ENCODE measurements at places on chromosomes 1 and 21.

DNA sequence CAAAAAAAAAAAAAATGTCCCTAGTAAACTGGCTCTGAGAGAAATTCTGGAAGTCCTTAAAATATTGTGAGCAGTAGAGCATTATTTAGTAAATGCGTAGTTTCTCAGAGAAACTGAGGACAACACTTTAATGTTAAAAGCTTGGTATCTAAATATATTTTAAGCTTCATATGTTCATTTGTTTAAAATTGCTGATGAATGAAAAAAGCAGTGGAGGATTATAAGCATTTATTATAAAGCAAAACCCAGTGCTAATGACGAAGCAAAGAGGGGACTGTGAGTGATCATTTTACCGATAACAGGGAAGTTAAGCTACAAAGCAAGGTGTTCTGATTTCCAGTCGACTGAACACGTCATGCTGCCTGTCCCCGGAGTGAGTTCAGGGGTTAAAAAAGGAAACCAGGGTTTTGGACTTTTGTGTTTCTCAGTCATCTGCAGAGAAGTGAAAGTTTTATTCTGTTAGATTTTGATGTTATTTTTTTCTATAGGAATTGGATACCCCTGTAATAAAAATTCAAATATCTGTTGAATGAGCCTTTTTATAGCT, 64.5 kb upstream of the SCCPDH start:
- no peak for DNase-seq

- no peak for DNase-seq
Observed at GRCh38 chr21:46145159-46145839, 10.1 kb downstream of the FTCD start.

- DNase-seq = peak; percentile 69
Observed at GRCh38 chr1:67713057-67713846, 28.3 kb downstream of the GADD45A start.

DNA sequence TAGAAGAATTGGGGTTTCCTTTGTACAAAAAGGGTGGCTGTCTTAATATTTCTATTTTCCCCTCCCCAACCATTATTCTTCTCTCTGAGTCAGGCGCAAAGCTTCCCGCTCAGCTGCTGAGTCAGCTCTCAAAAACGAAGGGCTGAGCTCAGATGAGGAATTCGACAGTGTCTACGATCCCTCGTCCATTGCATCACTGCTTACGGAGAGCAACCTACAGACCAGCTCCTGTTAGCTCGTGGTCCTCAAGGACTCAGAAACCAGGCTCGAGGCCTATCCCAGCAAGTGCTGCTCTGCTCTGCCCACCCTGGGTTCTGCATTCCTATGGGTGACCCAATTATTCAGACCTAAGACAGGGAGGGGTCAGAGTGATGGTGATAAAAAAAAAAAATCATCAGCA, 3.0 kb upstream of the TUFT1 start:
- DNase-seq = peak; percentile 91

GRCh38 chr1:156502894-156503697, 2.5 kb upstream of the MEF2D start:
- DNase-seq = peak; percentile 90

GRCh38 chr1:216261631-216262030, 161.6 kb downstream of the USH2A start:
- DNase-seq = no peak

- peak; percentile 97 for DNase-seq
Observed at GRCh38 chr1:163168053-163168452, 34.7 kb downstream of the RGS5 start.

DNA sequence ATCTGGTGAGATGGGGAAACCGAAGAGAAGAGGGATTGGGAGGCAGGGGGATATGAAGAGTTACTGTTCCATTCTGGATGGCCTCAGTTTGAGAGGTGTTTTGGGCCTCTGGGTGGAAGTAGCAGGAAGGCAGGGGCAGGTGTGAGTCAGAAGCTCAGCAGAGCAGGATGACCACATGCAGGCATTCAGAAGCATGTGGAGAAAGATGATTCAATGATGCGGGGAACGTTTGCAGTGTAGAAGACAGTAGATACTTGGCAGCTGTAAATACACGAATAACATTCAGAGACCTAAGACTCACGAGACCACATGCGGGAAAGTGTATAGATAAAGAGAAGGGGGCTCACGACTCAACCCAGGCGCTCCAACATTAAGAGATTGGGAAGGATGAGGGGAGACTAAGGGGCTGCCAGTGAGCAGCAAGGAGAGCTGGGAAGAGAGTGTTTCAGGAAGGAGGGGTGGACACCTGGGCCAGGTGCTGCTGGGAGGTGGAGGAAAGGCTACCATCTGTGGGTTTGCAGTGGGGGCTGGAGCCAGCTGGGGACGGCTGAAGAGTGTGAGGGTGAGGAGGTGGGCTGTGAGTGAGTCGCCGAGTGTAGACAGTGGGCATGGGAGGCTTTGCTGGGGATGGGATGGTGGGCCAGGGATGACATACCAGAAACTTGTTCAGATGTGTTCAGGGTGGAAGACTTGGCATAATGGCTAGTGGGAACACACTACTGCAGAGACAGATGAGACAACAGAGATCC, 5.8 kb upstream of the EPS8L3 start:
- DNase-seq = no peak

DNA sequence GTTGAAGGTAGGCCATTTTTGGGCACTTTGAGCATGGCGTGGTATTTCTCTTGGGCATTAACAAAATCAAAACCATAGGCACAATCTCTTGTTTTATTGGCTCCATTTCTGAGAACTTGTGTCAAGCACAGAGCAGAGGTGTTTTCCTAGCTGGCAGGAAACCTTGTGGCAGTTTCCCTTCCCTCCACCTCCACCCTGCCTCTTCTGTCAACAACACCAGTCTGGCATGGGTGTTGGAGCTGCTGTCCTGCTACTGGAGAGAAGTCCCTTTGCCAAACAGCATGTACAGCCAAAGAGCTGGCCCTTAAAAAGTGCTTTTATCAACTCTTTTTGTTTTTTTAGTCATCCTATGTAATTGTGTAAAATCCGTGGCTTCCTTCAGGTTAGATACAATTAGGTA, 16.0 kb downstream of the ATP1A1 start:
- no peak for DNase-seq

DNA sequence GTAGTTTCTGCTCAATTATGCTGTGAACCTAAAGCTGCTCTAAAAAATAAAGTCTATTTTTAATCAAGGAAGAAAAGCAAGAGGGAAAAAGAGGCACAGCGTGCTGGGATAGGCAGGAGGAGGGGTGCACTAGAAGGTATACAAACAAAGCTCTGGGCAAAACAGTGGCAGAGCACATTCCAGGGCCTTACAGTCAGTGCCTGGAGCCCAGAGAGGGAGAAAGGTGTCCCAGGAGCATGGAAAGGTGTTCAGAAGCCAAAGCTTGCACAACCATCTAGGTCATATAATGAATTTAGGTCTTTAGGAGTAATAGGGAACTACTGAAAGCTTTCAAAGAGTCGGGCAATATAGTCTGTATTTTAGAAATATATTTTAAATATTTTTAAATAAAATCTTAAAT, 163.6 kb upstream of the PALMD start:
- no peak for DNase-seq

- no peak for DNase-seq
Observed at GRCh38 chr1:110672001-110672752, 2.6 kb downstream of the KCNA3 start.

- no peak for DNase-seq
Observed at GRCh38 chr1:150476754-150477153, 10.5 kb upstream of the TARS2 start.

- DNase-seq = no peak
Observed at GRCh38 chr1:200228081-200228480, 181.8 kb downstream of the ZNF281 start.

- DNase-seq = no peak
Observed at GRCh38 chr1:185058876-185059275, 13.5 kb downstream of the RNF2 start.

DNA sequence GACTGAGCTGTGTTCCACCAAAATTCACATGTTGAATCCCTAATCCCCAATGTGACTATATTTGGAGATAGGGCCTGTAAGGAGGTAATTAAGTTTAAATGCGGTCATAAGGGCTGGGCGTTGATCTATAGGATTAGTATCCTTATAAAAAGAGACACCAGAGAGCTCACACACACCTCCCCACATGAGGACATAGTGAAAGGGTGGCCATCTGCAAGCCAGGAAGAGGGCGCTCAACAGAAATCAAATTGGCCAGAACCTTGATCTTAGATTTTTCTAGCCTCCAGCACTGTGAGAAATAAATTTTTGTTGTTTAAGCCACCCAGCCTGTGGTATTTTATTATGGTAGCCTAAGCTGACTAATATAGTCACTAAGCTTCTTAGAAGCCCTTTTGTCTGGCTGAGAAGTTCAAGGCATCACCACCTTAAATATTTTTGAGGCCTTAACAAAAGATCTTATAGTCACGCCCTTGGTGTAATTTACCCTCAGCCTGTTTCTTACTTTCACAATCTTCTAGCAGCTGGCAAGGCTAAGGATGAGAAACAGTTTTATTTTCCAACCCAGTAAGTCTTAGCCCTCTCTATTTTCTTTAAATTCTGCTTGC, 28.8 kb downstream of the GORAB start:
- no peak for DNase-seq

GRCh38 chr1:233523047-233523446, 90.9 kb upstream of the KCNK1 start:
- no peak for DNase-seq

GRCh38 chr1:175673371-175674150, 69.8 kb downstream of the TNR start:
- no peak for DNase-seq

DNA sequence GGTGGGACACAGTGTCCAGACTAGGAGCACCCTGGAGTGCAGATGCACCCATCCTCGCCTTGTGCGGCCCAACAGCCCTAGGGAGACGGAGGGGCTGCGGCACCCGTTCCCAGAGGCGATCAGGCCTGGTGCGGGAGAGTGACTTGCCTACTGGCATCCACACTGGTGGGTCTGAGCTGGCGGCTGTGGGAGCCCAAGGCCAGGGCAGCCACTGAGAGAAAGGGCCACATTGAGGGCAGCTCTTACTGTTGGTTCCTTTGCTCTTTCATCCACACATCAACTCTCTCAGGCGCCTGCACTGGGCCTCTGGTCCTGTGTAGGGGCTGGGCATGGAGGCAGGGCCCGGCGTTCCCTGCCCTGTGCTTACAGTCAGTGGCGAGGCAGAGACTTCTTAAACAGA, 8.6 kb downstream of the PODN start:
- no peak for DNase-seq

DNA sequence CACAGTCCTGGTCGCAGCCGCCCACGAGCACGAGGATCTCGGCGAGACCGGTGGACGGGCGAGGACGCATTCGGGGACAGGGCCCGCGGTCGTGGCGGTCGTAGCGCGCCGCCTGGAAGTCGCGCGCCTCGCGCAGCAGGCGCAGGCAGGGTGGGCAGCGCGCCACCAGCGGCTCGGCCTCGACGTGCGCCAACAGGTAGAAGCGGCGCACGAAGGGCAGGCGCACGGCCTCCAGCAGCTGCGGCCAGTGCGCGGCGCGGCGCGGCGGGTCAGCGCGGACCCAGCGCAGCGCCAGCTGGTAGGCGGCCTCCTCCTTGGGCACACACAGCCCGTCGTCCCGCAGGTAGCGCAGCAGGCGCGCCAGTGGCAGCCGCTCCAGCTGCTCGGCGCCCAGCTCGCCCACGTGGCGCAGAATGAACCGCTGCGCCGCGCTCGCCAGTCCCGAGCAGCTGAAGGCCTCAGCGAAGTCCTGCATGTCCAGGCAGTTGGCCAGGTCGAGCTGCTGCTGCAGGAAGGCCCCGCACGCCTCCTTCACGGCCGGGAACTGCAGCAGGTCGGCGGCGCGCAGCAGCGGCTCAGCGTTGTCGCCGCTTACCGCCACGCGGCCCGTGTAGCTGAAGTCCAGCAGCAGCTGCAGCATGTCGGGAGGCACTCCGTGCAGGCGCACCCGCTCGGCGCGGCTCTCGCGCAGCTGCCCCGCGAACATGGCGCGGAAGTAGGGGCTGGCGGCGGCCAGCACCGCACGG, 573 bp downstream of the KLHL21 start:
- peak; percentile 31 for DNase-seq

- DNase-seq = no peak
Observed at GRCh38 chr1:20198918-20199317, 12.6 kb upstream of the PLA2G2C start.

DNA sequence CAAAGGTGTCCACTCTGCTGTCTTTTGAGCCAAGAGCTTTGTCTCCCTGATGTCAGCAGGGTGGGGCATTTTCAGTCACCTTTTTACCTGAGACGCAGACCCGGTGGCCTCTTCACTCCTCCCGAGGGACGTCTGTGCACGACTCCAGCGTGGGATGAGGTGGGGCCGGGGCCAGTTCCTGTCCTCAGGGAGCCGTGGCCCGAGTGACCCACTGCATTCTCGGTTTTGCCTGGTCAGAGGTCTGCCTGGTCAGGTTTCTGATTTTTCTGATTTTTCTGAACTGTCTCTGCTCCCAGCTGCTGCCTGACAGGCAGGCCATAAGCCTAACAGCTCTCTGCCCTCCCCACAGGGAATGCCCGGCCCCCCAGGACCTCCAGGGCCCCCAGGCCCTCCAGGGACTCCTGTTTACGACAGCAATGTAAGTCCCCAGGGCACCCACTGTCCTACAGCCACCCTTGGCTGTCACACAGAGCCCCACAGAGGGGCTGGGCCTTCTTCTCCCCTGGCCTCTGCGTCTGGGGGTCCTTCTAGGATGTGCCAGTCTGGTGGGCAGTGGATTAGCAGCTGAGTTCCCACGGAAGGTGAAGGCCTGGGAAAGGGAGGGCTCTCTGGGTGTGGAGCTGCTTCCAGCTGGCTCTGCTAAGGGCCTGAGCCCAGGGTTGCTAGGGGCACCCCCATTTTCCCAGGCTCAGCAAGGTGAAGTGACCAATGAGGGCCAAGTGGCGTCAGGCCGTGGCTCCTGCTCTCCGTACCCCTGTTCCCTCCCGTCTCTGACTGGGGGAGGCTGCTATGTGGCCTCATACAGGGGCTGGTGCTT, 45.9 kb downstream of the SLC19A1 start:
- no peak for DNase-seq

DNA sequence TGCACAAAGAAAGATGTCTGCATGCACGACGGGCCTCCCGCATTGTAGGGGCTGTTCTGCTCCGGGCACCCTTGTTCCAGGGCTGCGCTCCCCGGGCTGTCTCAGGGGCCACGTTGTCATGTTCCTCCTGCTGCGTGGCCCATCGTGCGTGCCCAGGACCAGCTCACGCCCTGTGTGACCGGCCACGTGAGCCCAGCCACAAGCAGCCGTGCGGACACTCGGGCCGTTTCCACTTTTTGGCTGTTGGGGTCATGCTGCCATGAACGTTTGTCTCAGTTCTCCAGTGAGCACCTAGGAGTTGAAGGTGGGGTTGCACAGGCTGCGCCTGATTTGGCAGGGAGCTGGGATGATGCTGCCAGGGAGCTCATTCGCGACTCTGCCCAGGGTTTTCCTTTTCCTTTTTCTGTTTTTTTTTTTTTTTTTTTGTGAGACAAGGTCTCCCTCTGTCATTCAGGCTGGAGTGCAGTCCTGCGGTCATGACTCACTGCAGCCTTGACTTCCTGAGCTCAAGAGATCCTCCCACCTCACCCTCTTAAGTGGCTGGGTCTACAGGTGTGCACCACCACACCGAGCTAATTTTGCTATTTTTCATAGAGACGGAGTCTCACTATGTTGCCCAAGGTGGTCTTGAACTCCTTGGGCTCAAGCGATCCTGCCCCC, 17.4 kb downstream of the PDXK start:
- no peak for DNase-seq

GRCh38 chr1:210553711-210554110, 225.0 kb downstream of the HHAT start:
- DNase-seq = no peak

- DNase-seq = no peak
Observed at GRCh38 chr21:40555021-40555528, 291.9 kb downstream of the DSCAM start.

- no peak for DNase-seq
Observed at GRCh38 chr21:30831194-30831765, 1.7 kb upstream of the KRTAP7-1 start.
